ENCODE measurements at places on chromosomes 7 and 10.
A peak's percentile ranks its signal among the peaks of the same experiment; 100 is the strongest.

- no peak for DNase-seq
These were observed 2.1 kb upstream of the ZMIZ1 start for GRCh38 chr10:79066411-79067240.

DNA sequence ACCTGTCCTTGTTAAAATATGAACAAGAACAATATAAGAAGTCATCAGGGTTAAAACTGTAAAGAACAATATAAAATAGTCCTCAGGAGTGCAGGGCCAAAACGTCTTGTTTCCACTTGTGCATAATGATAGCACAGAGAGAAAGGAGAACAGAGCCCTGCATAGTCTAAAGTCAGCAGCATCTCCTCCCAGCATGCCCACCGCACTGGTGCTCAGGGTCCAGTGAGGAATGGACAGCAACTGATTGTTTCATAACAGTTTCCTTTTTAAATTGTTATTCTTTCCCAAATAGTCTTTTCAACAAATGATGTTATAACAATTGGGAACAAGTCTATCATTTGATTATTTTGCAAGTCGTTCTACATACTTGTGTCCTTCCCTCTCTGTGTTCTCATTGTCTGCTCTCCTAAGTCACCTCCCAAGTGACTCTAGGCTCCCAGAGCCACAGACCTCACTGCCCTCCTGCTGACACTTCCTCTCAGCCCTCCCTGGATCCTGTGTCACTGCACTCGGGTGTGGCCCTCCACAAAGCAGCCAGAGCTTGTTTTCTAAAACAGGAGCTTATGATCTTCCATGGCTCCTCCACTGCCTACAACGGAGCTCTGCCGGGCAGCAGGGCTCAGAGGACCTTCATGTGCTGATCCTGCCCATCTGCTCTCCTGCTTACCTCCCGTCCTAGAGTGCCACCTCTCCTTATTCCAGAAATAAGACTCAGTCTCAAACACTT, 27.6 kb downstream of the COBL start:
- no peak for DNase-seq

GRCh38 chr7:40200791-40201190, 66.0 kb downstream of the SUGCT start:
- DNase-seq, result no peak

- no peak for DNase-seq
These were observed 759.1 kb upstream of the IGFBP3 start for GRCh38 chr7:46680147-46680546.

DNA sequence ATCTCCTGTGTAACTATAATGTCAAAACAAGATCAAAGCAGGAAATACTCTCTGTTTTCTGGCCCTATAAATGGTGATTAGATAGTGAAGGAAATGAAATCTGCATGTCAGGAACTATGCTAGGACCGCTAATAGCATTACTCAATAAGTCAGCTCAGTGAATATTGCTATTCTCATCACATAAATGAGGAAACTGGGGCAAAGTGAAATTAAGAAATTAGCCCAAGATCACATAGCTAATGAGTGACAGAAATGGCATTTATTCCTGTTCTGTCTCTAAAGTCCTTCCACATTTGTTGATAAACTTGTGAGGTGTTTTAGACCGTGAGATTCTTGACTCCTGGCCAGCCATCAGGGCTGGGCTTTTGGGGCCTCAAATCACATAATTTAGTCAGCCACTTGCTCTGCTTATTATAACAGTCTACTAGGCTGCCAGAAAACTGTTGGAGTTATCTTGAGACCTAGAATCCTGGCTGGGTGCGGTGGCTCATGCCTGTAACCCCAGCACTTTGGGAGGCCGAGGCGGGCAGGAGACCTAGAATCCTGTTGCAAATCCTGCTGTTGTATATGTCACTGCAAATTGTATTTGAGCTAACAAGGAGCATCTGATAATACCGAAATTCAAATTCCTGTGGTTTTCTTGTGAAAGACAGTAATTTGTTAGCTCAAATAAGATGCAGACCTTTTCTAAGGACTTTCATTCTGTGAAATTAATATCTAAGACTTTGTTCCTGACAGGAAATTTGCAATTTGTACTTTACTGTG, 66.5 kb upstream of the SHTN1 start:
- DNase-seq, result no peak

- DNase-seq, result no peak
These were observed 95.2 kb downstream of the DNAJB6 start for GRCh38 chr7:157431951-157432540.

GRCh38 chr7:101121991-101122932, 4.6 kb upstream of the SERPINE1 start:
- peak; percentile 67 for DNase-seq

GRCh38 chr7:37281368-37282092, 167.1 kb downstream of the ELMO1 start:
- no peak for DNase-seq

All from omental fat pad (tissue), 4 donors.